ENCODE measurements at places on chromosomes 16 and 17.

GRCh38 chr16:661184-661821, 6.6 kb upstream of the RHOT2 start:
- no peak for DNase-seq

GRCh38 chr17:62724398-62725146, 83.5 kb downstream of the MARCHF10 start:
- DNase-seq, result no peak

DNA sequence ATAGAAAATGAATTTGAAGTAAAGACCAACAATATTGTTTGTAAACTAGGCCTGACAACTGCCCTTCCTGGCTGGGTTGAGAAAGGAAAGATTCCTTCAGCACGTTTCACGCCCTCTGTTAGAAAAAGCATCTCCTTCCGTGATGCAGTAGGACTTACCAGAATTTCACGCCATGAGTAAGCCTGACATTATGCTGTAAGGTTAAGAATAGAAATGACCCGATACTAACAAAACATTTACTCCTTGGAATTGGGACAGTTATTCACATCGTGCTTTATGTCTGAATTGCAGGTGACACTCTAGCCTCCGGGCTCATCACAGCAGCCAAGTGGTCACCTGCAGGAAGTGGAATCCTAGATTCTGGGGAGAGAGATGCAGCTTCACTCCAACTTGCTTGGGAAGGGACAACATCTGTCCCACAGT, 17.5 kb downstream of the MARCHF10 start:
- DNase-seq, result no peak

GRCh38 chr17:17902877-17903276, 66.1 kb upstream of the SREBF1 start:
- DNase-seq, result no peak

All from iPS DF 6.9 (cell line).